ENCODE measurements at places on chromosomes 6 and 20. TPM values are rescaled to one million over a fixed set of nuclear protein-coding genes. Genes with fewer than 3 reads are reported as not detected.

CTSA gene
- 151 TPM for total RNA-seq

SPATS1 gene
- total RNA-seq = not detected

IL17A gene
- not detected for total RNA-seq

CST5 gene
- total RNA-seq = not detected

EPPIN gene
- total RNA-seq = not detected

DEFB129 gene
- not detected for total RNA-seq

KCNK16 gene
- total RNA-seq = not detected

CHMP4B gene
- 117 TPM for total RNA-seq

ZNF334 gene
- 1.7 TPM for total RNA-seq

GABRR2 gene
- not detected for total RNA-seq

CLDN20 gene
- not detected for total RNA-seq

SPTLC3 gene
- 1.1 TPM for total RNA-seq

FRMD1 gene
- not detected for total RNA-seq

RAB44 gene
- total RNA-seq = not detected

ELOVL2 gene
- total RNA-seq = not detected

ZNF311 gene
- 1.2 TPM for total RNA-seq

ZNF335 gene
- 44.8 TPM for total RNA-seq

TRIM15 gene
- 13.3 TPM for total RNA-seq

TRIM31 gene
- 119 TPM for total RNA-seq

FILIP1 gene
- total RNA-seq = not detected

SMLR1 gene
- not detected for total RNA-seq

DEFB110 gene
- total RNA-seq = not detected

CTCFL gene
- not detected for total RNA-seq

GRM4 gene
- not detected for total RNA-seq

C4B gene
- total RNA-seq = 1.4 TPM

XKR7 gene
- not detected for total RNA-seq

MEI4 gene
- total RNA-seq = not detected
